Activated CD4-positive, CD25-positive, alpha-beta regulatory T cell (primary cell): ENCODE measurements at places on chromosomes 3 and 15.

GRCh38 chr3:197281849-197282248, 16.6 kb downstream of the DLG1 start:
- DNase-seq, result no peak

GRCh38 chr3:114650808-114651207, 357.0 kb downstream of the TIGIT start:
- no peak for DNase-seq

- DNase-seq, result no peak
Measured at GRCh38 chr3:60552581-60552980, 698.7 kb downstream of the FHIT start.

DNA sequence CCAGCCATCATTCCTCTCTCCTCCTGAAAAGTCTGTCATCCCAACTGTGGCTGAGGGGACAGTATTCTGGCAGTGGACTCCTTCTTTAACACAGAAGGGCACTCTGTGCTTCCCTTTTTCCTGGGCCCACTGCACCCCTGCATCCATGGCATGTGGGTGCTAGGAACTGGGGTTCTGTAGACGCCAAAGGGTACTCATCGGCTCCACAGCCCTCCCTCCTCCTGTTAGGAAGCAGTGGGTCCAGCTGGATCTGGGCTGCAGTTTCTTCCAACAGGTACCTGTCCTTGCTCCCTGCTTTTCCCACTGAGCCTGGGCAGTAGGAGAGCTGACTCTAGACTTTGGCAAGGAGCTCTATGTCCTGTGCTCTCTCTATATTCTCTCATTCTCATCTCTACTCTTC, 6.4 kb upstream of the MANF start:
- DNase-seq, result no peak

GRCh38 chr3:194130807-194131589, 5.0 kb upstream of the HES1 start:
- no peak for DNase-seq

DNA sequence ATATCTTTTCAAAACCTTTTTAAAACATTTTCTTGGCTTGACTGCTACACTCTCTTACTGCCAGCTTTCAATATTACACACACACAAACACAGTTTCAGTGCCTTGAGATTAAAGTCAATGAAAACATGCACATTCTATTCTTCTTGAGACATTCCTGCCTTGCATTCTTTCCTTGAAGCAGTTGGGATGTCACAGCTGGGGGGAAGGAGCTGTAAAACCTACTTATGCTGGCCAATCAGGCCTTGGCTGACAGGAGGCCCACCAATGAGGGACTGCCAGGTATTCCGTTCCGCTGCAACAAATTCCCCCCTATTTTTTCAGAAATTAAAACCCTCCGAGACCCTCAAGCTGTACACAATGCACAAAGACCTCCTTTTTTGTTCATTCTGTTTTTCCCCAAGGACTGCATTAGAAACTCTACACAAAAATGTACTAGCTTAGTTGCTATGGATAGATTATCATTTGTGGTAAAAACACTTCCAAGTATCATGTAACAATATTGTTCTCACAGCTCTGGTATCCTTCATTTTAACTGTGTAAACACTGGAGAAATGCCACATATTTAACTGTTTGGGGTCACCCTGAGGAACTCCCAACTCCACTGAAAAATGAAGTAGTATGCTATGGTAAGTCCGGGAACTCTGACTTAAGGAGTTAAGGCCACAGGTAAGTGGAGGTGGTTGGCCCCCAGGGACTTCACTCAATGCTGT, 18.5 kb downstream of the FSTL1 start:
- no peak for DNase-seq
